Right renal pelvis (tissue), 4 donors: ENCODE measurements at places on chromosomes 5 and 9. TPM values are rescaled to one million over a fixed set of nuclear protein-coding genes. Genes with fewer than 3 reads are reported as not detected.

GRCh38 chr9:69981686-69982445 is 61.8 kb upstream of the MAMDC2 start:
- no peak for DNase-seq

- no peak for DNase-seq
Measured at GRCh38 chr5:147168578-147169327, 66.1 kb upstream of the STK32A start.

DNA sequence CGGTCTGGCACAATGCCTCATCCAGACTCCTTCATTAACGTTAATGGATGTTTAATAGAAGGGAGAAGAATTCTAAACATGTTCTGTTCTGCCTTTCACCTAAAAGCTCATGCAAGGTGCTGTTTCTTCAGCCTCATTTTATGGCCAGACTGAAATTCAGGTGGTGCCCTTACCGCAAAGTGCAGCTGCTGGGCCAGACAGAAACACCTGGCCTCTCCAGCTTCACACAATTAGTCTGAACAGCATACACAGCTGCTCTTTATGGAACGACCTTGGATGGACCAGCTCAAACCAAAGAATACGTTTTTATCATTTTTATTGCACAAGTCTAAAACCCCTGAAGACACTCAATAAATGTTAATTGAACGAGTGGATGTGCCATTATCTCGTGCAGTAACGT is 4.6 kb downstream of the SNCAIP start:
- DNase-seq, result no peak

DNA sequence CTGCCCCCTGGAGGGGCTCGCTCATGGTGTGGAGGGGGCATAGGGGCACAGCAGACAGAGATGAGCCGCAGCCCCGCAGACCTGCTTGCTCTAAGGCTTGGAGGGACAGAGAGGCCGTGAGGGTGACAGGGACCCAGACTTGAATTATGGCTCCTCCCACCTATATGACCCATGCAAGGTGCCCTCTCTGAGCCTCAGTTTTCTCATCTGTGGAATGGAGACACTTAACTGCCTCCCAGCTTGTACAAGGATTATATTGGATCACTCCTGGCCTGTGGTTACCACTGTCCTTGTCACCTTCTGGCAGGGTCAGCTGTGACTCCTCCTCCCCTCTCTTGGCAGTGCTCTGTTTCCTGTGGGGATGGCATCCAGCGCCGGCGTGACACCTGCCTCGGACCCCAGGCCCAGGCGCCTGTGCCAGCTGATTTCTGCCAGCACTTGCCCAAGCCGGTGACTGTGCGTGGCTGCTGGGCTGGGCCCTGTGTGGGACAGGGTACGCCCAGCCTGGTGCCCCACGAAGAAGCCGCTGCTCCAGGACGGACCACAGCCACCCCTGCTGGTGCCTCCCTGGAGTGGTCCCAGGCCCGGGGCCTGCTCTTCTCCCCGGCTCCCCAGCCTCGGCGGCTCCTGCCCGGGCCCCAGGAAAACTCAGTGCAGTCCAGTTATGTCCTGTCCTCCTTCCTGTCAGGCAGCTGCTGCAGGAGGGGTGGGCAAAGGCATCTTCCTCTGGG is 4.7 kb upstream of the CACFD1 start:
- DNase-seq, result no peak

GRCh38 chr5:75640826-75641225 is 29.6 kb downstream of the ANKDD1B start:
- DNase-seq, result no peak

- DNase-seq, result no peak
Measured at GRCh38 chr5:1121044-1121443, 9.2 kb upstream of the SLC12A7 start.

GRCh38 chr5:127077366-127077765 is 4.1 kb upstream of the C5orf63 start:
- no peak for DNase-seq

DNA sequence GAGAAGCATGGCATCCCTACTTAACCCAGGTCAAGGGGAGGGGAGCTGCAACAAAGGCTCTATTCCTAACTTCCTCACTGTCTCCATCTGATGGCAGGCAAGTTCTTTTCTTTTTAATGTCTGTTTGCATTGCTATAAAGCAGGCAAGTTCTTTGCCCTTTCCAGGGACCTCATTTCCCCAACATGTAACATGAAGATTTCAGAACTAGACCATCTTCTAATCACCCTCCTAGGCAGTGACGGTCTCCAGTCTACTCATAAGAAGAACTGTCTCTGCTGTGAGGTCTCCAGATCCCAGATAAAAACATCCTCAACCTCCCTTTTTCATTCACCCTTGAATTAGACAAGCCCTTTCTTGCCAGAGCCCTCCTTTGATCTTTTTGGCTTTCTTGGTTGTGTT is 42.1 kb downstream of the PPP1R2B start:
- no peak for DNase-seq

DNA sequence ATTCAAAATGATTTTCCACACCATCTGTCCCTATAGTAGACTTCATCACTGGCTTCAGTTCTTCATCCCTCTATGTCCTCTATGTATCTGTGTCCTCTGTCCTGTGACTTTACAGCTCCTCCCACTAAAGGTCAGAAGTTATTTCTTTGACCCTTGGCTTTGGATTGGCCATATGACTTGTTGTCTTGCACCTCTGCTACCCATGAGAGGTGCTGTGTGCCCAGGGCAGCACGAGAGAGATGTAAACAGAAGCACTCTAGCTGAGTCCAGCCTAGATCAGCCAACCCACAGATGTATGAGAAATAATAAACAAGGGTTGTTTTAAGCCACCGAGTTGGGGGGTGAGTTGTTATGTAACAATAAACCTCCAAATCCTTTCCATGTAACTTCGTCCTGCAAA is 63.4 kb upstream of the ENTREP1 start:
- no peak for DNase-seq

DNA sequence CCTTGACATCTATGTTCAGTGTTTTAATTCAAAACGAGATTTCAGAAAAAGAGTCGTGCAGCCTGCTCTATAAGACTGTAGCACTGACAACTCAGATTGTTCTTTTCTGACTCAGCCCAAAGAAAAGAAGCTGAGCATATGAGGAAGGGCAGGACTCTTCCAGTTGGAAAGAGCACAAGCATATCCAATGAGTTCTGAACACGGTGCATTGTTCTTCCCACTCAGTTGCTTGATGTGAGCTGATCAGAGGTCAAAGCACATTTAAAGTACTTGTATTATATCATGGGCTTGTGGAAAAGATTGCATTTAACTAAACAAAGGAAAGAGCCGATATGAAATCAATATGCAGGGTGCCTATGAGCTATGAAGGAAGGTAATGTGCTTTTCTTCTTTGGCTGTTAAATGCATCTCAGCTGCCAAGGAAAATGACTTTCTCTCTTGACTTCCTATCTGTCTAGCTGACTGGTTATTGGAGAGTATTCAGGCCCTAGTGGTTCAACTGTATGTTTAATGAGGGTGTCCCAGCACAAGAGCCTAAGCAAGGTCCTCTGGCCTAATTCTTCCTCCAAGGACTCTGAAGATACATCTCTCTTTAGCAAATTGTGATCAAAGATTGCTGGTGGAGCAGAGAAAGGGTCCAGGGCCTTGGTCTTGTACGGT is 226.6 kb upstream of the PPP1R2B start:
- DNase-seq, result no peak

GRCh38 chr5:167786871-167787578 is 504.4 kb upstream of the WWC1 start:
- DNase-seq, result no peak

DNA sequence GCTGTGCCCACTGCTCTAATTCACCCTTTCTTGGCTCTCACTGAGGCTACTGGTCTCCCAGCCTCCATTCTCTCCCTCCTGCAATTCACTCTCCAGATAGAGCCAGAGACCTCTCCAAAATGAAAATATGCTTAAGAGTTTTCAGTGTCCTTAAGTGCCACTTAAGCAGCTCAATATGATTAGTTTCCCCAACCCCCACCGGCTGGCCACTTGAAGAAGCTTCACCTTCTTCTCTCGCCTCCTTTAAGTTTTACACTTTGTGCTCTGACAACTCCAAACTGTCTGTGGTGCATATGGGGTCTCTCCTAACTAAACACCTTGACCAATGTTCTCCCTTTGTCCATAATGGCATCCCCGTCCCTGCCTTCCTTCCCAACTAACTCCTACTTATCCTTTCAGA is 53.4 kb downstream of the CDK5RAP2 start:
- DNase-seq, result no peak

DNA sequence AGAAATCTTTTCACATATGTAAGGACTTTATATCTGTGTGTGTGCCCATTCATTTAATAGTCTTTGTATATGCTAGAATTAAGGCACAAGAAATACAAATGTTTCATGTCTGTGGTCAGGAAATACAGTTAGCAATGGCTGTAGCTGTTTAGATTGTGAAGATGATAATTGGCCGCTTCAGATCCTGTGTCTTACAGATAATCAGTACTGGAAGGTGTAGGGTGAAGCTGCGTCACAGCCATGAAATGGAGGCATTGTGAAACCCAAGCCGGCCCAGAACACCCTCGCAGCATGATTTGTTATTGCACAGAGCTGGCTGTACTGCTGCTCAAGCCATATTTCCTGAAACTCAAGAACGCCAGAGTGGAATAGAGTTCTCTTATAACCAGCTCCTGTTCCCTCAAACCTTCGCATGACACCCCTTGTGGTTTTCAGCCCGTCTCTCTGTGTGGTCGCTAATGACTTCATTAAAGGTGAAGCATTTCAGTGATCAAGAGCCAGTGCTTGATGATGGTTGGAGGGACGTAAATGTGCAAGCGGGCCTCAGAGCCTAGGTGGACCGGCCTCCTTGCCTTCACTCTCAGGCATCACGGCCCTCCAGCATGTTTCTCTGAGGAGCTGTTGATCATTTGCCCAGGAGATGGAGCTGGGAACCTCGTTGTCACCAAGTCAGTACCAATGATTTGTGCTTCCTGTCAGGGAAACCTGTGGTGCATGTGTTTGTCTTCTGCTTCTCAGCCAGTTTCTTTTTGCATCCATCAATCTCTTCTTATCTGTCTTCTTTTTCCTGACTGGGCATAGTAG is 80.1 kb downstream of the F2RL2 start:
- no peak for DNase-seq

- DNase-seq, result no peak
Measured at GRCh38 chr9:91391818-91392217, 30.1 kb upstream of the AUH start.

Gene SKP1
- 859 TPM for polyA plus RNA-seq

Gene SNCAIP
- polyA plus RNA-seq, result 32.6 TPM

Gene IL5
- polyA plus RNA-seq, result 0.18 TPM

Gene CAVIN4
- 2.8 TPM for polyA plus RNA-seq

Gene ELAVL2
- polyA plus RNA-seq, result 3.4 TPM

Gene FST
- polyA plus RNA-seq, result 26.7 TPM

Gene TAS2R1
- polyA plus RNA-seq, result 0.21 TPM

Gene SLC2A6
- polyA plus RNA-seq, result 1.1 TPM

Gene MTMR12
- polyA plus RNA-seq, result 36.6 TPM

Gene PLEKHG4B
- 11.3 TPM for polyA plus RNA-seq

Gene LVRN
- polyA plus RNA-seq, result 0.69 TPM

Gene ACTBL2
- not detected for polyA plus RNA-seq

Gene IFNA13
- not detected for polyA plus RNA-seq

Gene WNK2
- polyA plus RNA-seq, result 16.5 TPM

Gene POU4F3
- 0.14 TPM for polyA plus RNA-seq

Gene FCN1
- polyA plus RNA-seq, result 1.8 TPM
